Stimulated activated CD4-positive, alpha-beta T cell treated with anti-CD3 and anti-CD28 coated beads, Interleukin-1b, Interleukin-23, amount 100 ng/mL, for 1 hour (primary cell): ENCODE measurements at places on chromosomes 12 and 14.

GRCh38 chr14:33461036-33461435 lies 489.8 kb downstream of the EGLN3 start:
- DNase-seq = no peak

GRCh38 chr12:104263580-104264358 lies 39.8 kb upstream of the EID3 start:
- DNase-seq = no peak

DNA sequence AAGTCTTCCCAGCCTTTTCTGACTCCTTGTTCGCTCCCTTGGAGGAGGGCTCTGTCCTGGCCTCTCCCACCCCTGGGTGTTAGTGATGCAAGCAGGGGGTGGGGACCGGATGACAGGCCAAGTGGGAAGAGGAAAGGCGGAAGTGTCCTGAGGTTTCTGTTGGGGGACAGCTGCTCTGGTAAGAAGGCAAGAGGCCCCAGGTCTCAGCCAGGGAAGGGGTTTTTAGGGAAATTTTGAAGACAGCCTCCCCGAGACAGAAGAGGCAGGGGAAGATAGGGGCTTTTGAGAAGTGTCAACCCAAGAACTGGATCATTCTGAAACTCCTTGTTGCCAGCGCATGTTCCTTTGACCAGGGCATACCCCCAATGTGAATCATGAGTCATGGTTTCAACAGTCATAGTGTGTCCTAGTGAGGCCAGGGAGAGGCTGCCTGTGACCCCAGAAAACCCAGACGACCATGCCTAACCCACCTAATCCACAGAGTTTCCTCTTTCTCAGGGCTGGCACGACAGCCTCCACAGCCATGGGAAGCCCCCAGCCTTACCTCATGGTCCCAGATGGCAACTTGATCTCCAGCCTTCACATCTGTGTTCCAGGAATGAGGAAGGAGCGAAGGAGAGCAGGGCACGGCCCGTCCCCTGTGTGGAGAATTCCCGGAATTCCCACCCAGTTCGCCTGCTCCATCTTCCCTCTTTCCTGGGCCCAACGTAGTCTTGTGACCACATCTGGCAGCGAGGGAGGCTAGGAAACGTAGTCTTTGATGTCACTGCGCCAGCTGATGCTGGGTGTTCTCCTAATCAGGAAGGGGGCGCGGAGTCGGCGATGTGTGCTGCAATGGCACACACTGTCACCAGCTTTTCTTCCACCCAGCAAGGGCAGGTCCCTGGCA lies 4.9 kb upstream of the GPR132 start:
- no peak for DNase-seq

- DNase-seq = no peak
Measured at GRCh38 chr14:39381366-39381765, 50.9 kb downstream of the FBXO33 start.

GRCh38 chr14:23568021-23568599 lies 519 bp upstream of the AP1G2 start:
- DNase-seq = no peak

DNA sequence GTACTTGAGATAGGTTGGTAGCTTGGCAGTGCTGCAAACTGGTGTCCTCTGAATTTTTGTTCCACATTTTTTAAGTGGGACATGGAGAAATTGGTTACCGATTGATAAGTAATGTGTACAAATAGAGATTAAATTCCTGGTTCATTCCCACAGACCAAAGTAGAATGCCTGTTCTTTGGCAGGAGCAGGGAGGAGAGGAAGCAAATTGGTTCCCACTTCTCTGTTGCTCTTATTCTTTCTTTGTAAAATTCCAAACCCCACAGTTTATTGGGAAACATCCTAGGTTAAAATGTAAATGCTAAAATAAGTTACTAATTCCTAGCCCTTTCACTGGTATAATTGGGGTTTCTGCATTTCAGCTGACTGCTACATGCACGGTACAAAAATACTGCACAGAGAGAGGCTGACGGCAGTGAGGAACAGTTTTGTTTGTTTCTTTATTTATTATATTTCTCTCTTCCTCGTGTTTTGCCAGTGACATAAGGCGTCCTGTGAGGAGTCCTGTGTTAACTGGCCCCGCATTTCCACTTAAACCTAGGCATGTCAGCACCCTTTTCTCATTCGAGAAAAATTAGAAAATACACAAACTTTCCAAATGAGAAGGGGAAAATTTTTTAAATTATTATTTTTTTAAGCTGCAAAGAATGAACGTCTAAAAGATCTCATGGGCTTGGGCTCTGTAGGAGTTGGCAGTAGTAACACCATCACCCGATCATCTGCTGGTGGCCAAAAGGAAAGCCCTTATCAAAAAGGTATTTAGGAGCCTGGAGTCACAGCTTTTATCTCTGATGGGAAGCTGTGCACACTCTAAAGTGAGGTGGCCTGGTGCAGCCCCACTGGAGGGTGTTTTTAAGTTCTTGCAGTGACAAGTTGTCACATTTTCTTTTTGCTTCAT lies 25.4 kb upstream of the BCL7A start:
- no peak for DNase-seq

- DNase-seq = no peak
Measured at GRCh38 chr12:54126029-54126695, 62.6 kb downstream of the SMUG1 start.
